ENCODE measurements at places on chromosomes 1 and 21. TPM values are rescaled to one million over a fixed set of nuclear protein-coding genes. Genes with fewer than 3 reads are reported as not detected.

The PPM1J gene
- total RNA-seq = 1.1 TPM

The SLC1A7 gene
- total RNA-seq = 21.1 TPM

The NDC1 gene
- 9.7 TPM for total RNA-seq

The KANK4 gene
- 0.20 TPM for total RNA-seq
